ENCODE measurements at places on chromosomes 5 and 9. TPM values are rescaled to one million over a fixed set of nuclear protein-coding genes. Genes with fewer than 3 reads are reported as not detected.

DNA sequence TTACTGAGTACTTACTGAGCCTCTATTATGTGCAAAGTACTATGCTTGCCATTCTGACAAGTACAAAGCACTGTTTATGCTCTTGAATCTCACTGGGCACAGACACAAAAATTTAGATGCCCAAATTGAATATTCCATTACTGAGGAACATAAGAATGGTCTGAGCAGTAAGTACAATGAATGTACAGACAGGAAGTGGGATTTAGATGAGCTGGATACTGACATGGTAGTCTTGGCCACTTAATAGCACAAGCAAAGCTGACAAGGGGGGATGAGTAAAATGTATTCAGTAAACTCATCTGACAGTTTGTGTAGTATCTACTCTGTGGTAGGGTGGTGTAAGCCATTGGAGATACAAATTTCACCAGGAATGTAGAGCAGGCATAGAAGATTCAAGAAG is 132.4 kb downstream of the EFNA5 start:
- DNase-seq: no peak

- DNase-seq: no peak
These were observed 284.3 kb downstream of the ARHGAP26 start for GRCh38 chr5:143054480-143054941.

DNA sequence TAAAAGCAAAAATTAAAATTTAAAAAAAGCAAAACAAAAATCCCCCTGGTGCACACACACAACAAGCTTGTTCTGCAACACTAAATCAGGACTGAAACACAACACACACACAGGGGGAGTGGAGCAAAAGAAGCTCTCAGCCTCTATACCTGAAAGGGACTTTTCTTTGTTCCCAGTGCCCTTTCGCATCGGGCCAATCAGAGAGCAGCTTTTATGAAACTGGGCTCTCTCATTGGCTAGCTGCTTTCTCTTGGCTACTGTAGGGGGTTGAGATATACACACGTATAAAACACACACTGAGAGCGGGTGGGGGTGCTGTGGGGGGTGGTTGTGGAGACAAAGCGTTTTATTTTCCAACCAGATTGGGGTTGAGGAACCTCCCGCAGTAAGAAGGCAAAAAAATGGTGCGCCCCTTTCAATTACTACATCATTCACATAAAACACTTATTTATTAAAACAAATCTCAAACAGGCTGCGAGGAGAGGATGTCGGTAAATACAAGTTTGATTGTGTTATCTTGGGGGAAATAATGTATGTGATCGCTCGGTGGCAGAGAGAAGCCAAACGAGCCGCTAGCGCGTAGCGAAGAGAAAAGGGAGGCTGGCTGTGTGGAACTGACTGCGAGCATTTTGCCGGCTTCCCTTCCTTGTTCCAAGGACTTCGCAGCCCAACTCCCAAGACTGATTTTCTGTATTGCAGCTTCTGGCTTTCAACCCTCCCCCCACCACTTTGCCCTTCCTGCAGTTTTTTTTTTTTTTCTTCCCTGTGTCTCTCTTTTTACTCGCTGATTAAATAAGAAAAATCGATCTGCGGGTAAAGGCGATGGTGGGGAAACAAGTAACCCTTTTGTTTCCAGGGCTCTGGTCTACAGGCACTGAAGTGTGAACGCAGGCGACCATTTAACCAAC is 2.5 kb upstream of the ZNF608 start:
- DNase-seq: peak; percentile 96

- no peak for DNase-seq
These were observed 16.9 kb downstream of the HMGXB3 start for GRCh38 chr5:150017226-150018005.

DNA sequence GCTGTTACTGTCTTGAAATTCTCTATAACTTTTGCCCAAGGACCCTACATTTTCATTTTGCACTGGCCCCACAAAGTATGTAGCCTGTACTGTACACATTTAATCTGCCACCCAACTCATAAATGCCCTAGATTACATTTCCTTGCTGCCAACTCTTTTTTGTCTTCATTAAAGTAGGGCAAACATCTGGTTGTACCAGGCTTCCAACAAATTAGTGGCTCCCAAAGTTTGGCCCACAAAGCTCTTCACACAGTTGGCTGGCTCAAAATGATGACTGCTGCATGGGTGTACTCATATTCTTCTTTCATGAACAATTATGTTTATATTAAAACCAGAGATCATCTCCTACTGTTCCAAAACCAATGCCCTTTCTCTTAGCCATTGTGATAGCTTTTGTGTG is 45.3 kb downstream of the GNA14 start:
- DNase-seq: no peak

DNA sequence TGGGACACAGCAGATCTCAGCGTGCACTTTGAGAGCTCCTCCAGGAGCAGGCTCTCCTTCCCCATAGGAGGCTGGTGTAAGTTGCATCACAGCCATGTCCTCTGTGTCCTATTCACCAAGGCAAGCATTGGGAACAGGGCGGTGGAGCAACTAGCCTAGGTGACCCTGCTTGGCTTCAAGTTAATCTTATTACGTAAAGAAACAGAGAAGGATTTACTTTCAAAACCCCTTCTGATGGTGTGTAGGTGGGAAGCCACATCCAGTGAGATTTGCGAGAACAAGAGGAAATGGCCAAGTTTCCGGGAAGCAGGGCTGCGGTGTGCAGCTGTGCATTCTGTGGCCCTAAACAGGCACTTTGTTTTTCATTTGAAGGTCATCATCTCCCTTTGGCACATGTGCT is 80.2 kb downstream of the TRIO start:
- DNase-seq: no peak

DNA sequence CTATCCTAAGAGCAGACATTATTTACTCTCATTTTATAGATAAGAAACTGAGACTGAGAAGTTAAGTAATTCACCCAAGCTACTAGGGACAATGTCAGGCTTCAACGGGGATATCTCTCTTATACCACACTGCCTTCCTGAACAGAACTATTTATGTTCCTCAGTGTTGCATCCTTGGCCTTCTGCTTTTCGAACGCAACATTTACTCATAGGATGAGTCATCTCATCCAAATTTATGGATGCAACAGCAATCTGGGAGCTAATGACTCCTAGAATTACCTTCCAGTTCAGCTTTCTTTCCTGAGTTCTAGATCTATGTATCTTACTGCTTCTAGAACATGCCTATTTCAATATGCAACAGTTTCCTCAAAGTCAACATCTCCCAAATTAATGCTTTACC is 103.6 kb upstream of the PAM start:
- DNase-seq: no peak

GRCh38 chr9:70135176-70135575 is 91.5 kb downstream of the MAMDC2 start:
- DNase-seq: no peak

- no peak for DNase-seq
These were observed 10.8 kb upstream of the PURA start for GRCh38 chr5:140103154-140103553.

- DNase-seq: no peak
These were observed 72.4 kb upstream of the CXCL14 start for GRCh38 chr5:135651156-135651555.

Gene GFI1B
- 0.52 TPM for polyA plus RNA-seq

Gene RGMB
- 16.3 TPM for polyA plus RNA-seq

Gene OGN
- polyA plus RNA-seq: 40.2 TPM

Measured in left kidney (tissue), 8 donors.